ENCODE measurements at places on chromosomes 2 and 18. TPM values are rescaled to one million over a fixed set of nuclear protein-coding genes. Genes with fewer than 3 reads are reported as not detected.

The TMX3 gene
- total RNA-seq, result 71.0 TPM

The HOXD12 gene
- not detected for total RNA-seq

The TGFA gene
- total RNA-seq, result not detected

The CRACDL gene
- total RNA-seq, result 0.55 TPM

The SRD5A2 gene
- not detected for total RNA-seq

The ARL4C gene
- total RNA-seq, result 45.7 TPM

The MYCN gene
- not detected for total RNA-seq

The CIB4 gene
- total RNA-seq, result not detected

The TSPYL6 gene
- not detected for total RNA-seq

The GREB1 gene
- 0.23 TPM for total RNA-seq

The TOGARAM2 gene
- 4.0 TPM for total RNA-seq

The OSBPL1A gene
- total RNA-seq, result 0.98 TPM

The RETSAT gene
- 29.6 TPM for total RNA-seq

The ZNF804A gene
- not detected for total RNA-seq

The RGPD4 gene
- 0.07 TPM for total RNA-seq

The VWA3B gene
- not detected for total RNA-seq

The C1GALT1C1L gene
- total RNA-seq, result 0.74 TPM

The ANKRD53 gene
- total RNA-seq, result not detected

The PUM2 gene
- 127 TPM for total RNA-seq

The AMER3 gene
- total RNA-seq, result not detected

The HOXD8 gene
- not detected for total RNA-seq

The SLC9A4 gene
- 0.09 TPM for total RNA-seq

The C1QL2 gene
- not detected for total RNA-seq

The ATP5F1A gene
- 441 TPM for total RNA-seq

The PPP1R1C gene
- not detected for total RNA-seq

The CACNB4 gene
- total RNA-seq, result 0.23 TPM

The UGT1A10 gene
- not detected for total RNA-seq

The ENOSF1 gene
- 102 TPM for total RNA-seq

The RHBDD1 gene
- total RNA-seq, result 42.2 TPM

The HOXD9 gene
- total RNA-seq, result not detected

The TNFRSF11A gene
- 43.0 TPM for total RNA-seq

The NGEF gene
- total RNA-seq, result 2.5 TPM

The TBC1D8 gene
- total RNA-seq, result 0.87 TPM

The AFF3 gene
- total RNA-seq, result 1.4 TPM

Measured in activated T-helper 2 cell treated with anti-CD3 and anti-CD28 coated beads, Interferon-gamma antibody, Interleukin-2, Interleukin-4, amounts not matched to agents 10 μg/mL and 5 μg/mL and 100 μg/mL, durations not matched to agents 14 hours and 24 hours and 36 hours (primary cell).